ENCODE measurements at places on chromosomes 11 and 22. TPM values are rescaled to one million over a fixed set of nuclear protein-coding genes. Genes with fewer than 3 reads are reported as not detected.

MUC6 gene
- total RNA-seq, result not detected

GRM5 gene
- 0.33 TPM for total RNA-seq

P2RX6 gene
- total RNA-seq, result 1.6 TPM

NADSYN1 gene
- total RNA-seq, result 83.6 TPM

ARAP1 gene
- total RNA-seq, result 97.0 TPM

CBLIF gene
- total RNA-seq, result not detected

BLID gene
- 2.4 TPM for total RNA-seq

LRRC56 gene
- 0.16 TPM for total RNA-seq

H19 gene
- 209 TPM for total RNA-seq

SNX32 gene
- total RNA-seq, result 2.3 TPM

FBXO3 gene
- total RNA-seq, result 60.6 TPM

CYB5R2 gene
- total RNA-seq, result 32.1 TPM

TRPC6 gene
- total RNA-seq, result 4.3 TPM

DNA sequence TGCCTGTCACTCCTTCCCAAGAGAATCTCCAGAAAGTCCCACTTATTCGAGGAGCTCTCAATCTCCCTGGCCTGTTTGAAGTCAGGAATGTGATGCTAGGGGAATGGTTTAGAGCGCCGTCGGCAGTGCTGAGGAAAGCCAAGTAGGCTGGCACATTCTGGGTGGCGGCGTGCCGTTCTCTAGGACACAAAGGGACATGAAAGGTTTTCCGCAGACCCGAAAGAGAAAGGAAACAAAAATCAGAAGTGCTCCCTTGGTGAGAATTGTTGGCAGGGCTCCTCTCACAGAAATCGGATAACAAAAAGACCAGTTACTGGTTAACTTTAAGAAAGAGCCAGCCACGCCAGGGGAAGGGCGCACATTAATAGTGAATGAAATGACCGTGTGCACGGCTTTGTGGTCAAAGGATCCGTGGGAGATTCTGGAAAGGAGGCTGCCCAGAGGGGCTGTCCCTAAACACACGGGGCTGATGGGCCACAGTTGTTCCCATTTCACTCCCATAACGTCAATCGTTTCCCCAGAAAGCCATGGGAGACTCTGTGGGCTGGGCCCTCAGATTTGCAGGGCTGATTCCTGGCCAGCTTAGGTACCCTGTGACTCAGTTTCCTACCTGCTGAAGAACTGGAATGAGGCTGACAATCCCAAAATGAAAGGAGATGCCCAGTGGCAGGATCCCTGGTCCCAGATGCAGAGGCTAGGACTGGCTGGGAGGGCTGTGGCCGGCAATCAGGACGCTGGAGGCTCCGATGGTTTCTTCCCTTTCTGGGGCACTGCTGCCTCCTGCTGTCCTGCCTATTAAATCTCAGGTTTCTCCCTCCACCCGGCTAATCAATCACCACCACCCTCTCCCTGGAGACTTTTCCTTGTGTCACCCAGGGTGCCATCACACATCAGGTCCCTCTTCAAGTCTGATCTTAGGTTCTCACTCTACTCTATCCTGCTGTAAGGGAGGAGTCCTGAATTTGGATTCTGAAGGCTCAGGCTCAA, 82.3 kb downstream of the RCN1 start:
- H3K36me3 ChIP-seq, result no peaks in the 10 kb centered on the region
- no peaks in the 10 kb centered on the region for H3K4me1 ChIP-seq
- no peaks in the 10 kb centered on the region for H3K27me3 ChIP-seq
- DNase-seq, result peak; percentile 22
- no peak overlapping the region for H3K27ac ChIP-seq

GRCh38 chr11:75337195-75337654, 14.2 kb downstream of the ARRB1 start:
- no peak overlapping the region for H3K4me3 ChIP-seq
- peaks cover 34% of the 10 kb centered on the region for H3K4me1 ChIP-seq
- H3K36me3 ChIP-seq, result no peaks in the 10 kb centered on the region

- H3K4me1 ChIP-seq, result no peaks in the 10 kb centered on the region
- H3K4me3 ChIP-seq, result no peak overlapping the region
- H3K27ac ChIP-seq, result no peak overlapping the region
- H3K27me3 ChIP-seq, result no peaks in the 10 kb centered on the region
Measured at GRCh38 chr11:13105237-13105844, 96.2 kb downstream of the RASSF10 start.

- no peak overlapping the region for H3K4me3 ChIP-seq
- DNase-seq, result no peak
- H3K4me1 ChIP-seq, result no peaks in the 10 kb centered on the region
- H3K27ac ChIP-seq, result no peak overlapping the region
- no peaks in the 10 kb centered on the region for H3K36me3 ChIP-seq
Measured at GRCh38 chr11:122782222-122782621, 56.1 kb upstream of the CRTAM start.

DNA sequence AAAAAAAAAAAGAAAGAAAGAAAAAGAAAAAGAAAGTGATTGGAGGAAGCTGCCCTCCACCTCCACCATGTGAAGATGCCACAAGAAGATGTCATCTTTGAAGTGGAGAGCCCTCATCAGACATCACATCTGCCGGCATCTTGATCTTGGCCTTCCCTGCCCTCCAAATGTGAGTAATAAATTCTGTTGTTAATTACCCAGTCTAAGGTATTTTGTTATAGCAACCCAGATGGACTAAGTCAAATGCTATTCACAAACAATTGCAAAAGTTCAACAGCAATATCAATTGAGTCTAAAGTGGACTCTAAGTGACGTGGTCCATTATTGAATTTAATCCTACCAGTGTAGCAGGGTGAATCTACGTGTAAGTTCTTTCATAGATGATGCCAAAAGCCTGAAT, 55.9 kb upstream of the NUP160 start:
- H3K27ac ChIP-seq, result no peak overlapping the region
- DNase-seq, result no peak
- no peaks in the 10 kb centered on the region for H3K4me1 ChIP-seq
- H3K4me3 ChIP-seq, result no peak overlapping the region
- no peaks in the 10 kb centered on the region for H3K27me3 ChIP-seq

DNA sequence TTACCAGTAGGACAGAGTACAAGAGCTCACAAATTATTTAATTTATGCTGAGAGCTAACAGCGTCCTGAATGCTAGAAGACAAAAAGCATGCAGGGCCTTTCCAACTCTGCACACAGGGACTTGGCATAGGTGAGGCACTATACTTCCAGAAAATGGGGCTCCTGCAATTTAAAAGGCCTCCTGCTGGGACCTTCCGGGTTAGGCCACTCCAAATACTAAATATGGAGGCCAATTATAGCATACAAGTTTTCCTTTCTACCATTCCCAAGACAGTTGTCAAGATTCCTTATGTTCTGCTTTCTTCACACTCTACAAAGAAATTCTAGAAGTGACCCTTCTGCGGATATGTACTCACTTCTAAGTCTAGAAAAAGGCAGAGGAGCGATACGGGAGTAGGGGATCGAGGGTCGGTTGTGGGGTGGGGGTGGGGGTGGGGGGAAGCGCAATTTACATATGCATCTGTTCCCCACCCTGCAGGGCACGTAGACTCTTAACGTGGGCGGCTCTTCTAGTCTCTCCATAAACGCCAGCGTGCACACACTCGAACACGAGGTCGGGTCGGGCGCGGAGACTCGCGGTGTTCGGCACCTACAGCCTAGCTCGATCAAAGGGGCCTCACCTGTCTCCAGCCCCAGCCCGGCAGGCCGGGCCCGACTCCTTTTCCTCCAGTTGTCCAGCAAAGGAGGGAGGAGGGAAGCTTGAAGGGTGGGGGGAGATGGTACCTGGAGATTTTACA, 728 bp downstream of the DCUN1D5 start:
- DNase-seq, result no peak
- no peaks in the 10 kb centered on the region for H3K36me3 ChIP-seq
- no peaks in the 10 kb centered on the region for H3K27me3 ChIP-seq

DNA sequence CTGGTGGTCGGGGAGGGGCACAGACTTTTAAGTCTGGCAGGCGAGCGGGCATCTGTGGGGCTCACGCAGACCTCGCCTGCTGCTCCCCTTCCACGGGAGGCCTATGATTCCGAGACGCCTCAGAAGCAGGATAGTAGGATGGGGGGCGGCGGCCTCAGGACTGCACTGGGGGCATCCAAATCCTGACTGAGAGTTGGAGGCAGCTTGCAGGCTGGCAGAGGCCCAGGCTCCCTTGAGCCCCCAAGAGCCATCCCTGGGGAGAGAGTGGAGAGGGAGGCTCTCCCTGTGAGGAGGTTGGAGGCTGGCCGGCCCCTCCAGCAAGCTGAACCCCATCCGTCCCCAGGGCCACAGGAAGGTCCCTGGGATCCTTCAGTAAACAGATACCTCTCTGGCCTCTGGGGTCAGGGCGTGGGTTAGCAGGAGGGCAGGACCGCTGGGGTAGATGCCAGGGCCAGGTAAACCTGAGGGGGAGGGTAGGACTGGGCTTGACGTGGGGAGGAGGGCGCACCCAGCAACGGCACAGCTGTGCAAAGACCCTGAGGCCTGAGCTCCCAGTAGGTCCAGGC, 33.3 kb downstream of the SBF1 start:
- no peaks in the 10 kb centered on the region for H3K36me3 ChIP-seq
- no peak for DNase-seq

DNA sequence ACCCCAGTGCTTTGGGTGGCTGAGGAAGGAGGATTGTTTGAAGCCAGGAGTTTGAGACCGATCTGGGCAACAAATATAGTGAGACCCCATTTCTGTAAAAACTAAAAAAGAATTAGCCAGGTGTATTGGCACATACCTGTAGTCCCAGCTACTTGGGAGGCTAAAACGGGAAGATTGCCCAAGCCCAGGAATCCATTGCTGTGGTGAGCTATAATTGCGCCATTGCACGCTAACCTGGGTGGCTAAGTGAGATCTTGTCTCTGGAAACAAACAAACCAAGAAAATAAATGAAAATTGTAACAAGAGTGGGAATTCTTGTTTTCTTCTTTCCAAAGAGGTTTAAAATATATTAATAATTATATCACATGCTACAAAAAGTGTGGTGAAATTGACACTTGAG, 52.9 kb downstream of the DEPDC5 start:
- no peak for DNase-seq
- no peaks in the 10 kb centered on the region for H3K27me3 ChIP-seq

- H3K36me3 ChIP-seq, result no peaks in the 10 kb centered on the region
- no peak overlapping the region for H3K4me3 ChIP-seq
- H3K4me1 ChIP-seq, result no peaks in the 10 kb centered on the region
- no peaks in the 10 kb centered on the region for H3K27me3 ChIP-seq
- H3K27ac ChIP-seq, result no peak overlapping the region
Measured at GRCh38 chr11:129292092-129292491, 83.6 kb upstream of the BARX2 start.

GRCh38 chr22:23245799-23246136, 65.5 kb downstream of the BCR start:
- no peak overlapping the region for H3K27ac ChIP-seq
- no peaks in the 10 kb centered on the region for H3K4me1 ChIP-seq
- no peaks in the 10 kb centered on the region for H3K36me3 ChIP-seq
- no peaks in the 10 kb centered on the region for H3K27me3 ChIP-seq

GRCh38 chr11:62502030-62502730, 44.4 kb downstream of the AHNAK start:
- no peaks in the 10 kb centered on the region for H3K4me1 ChIP-seq
- no peaks in the 10 kb centered on the region for H3K27me3 ChIP-seq
- no peaks in the 10 kb centered on the region for H3K36me3 ChIP-seq
- H3K27ac ChIP-seq, result peak overlapping the region; percentile 50
- DNase-seq, result no peak

- H3K4me3 ChIP-seq, result no peak overlapping the region
- H3K4me1 ChIP-seq, result no peaks in the 10 kb centered on the region
- no peaks in the 10 kb centered on the region for H3K36me3 ChIP-seq
- H3K27ac ChIP-seq, result no peak overlapping the region
- DNase-seq, result no peak
- H3K27me3 ChIP-seq, result no peaks in the 10 kb centered on the region
Measured at GRCh38 chr11:11537372-11537771, 84.4 kb downstream of the GALNT18 start.

- H3K36me3 ChIP-seq, result no peaks in the 10 kb centered on the region
- DNase-seq, result no peak
- no peak overlapping the region for H3K4me3 ChIP-seq
- peaks cover 23% of the 10 kb centered on the region for H3K4me1 ChIP-seq
- peak overlapping the region; percentile 68 for H3K27ac ChIP-seq
Measured at GRCh38 chr11:64870893-64871466, 7.4 kb downstream of the EHD1 start.

GRCh38 chr11:94933223-94934130, 39.9 kb downstream of the CWC15 start:
- H3K4me1 ChIP-seq, result no peaks in the 10 kb centered on the region
- H3K36me3 ChIP-seq, result no peaks in the 10 kb centered on the region
- DNase-seq, result no peak
- H3K27me3 ChIP-seq, result no peaks in the 10 kb centered on the region
- H3K27ac ChIP-seq, result peak overlapping the region; percentile 74

DNA sequence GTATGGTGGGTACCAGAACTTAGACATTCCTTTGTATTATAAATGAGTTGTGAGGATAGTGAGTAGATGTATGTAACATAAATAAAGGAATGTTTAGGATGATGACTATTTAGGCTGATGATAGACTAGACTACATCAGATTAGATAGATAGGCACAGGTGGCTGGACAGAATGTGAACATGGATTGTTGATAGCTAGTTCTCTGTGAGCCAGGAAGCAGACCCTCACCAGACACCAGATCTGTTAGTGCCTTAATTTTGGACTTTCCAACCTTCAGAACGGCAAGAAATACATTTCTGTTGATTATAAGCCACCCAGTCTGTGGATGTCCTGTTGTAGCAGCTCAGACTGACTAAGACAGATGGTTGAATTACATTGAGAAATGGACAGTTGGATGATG, 99.4 kb downstream of the SWAP70 start:
- H3K36me3 ChIP-seq, result no peaks in the 10 kb centered on the region
- no peaks in the 10 kb centered on the region for H3K27me3 ChIP-seq
- H3K4me3 ChIP-seq, result no peak overlapping the region
- H3K27ac ChIP-seq, result no peak overlapping the region

DNA sequence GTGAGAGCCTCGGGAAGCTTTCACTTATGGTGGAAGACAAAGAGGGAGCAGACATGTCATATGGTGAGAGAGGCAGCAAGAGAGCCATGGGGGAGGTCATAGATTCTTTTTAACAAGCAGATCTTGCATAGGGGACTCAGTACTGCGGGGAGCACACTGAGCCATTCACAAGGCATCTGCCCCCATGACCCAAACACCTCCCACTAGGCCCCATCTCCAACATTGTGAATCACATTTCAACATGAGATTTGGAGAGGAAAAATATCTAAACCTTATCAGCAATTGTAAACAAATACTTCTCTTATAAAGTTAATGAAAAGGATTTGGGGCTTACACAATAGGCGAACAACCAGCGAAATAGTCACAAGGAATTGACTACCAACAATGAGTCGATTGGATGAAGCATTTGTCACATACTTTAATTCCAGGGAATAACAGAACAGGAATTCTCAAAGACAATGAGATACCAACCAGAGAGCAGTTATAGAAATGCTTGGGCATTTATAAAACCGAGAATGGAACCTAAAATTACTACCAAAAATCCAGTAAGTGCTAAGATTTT, 7.3 kb downstream of the DDI1 start:
- no peaks in the 10 kb centered on the region for H3K4me1 ChIP-seq
- DNase-seq, result no peak
- H3K27ac ChIP-seq, result no peak overlapping the region
- no peak overlapping the region for H3K4me3 ChIP-seq
- no peaks in the 10 kb centered on the region for H3K36me3 ChIP-seq
